ENCODE measurements at places on chromosomes 4 and X. TPM values are rescaled to one million over a fixed set of nuclear protein-coding genes. Genes with fewer than 3 reads are reported as not detected.

DNA sequence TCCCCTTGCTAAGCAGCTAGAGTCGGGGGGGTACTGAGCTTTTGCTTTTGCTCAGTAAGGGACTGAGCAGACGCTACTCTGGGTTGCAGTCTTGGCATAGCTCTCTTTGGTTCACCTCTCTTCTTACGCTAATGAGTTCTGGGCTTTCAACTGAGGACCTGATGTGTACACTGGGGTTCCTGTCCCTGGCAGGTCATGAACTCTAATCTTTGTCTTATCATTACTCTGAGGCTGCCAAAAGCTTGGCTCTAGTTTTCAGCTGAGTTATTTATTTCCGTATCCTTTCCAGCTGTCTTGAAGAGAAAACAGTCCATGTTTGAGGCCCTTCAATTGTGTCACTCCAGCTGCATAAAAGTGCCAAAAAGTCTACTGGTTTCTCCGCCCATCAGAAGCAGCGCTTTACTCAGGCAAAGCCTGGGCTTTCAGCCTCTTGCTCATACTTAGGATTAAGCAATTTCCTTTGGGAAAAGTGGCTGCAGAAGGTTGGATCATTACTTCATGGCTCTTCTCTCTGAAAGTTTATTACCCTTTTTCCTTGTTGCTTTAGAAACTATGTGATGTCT is 121.0 kb upstream of the STOX2 start:
- peak; percentile 63 for DNase-seq

DNA sequence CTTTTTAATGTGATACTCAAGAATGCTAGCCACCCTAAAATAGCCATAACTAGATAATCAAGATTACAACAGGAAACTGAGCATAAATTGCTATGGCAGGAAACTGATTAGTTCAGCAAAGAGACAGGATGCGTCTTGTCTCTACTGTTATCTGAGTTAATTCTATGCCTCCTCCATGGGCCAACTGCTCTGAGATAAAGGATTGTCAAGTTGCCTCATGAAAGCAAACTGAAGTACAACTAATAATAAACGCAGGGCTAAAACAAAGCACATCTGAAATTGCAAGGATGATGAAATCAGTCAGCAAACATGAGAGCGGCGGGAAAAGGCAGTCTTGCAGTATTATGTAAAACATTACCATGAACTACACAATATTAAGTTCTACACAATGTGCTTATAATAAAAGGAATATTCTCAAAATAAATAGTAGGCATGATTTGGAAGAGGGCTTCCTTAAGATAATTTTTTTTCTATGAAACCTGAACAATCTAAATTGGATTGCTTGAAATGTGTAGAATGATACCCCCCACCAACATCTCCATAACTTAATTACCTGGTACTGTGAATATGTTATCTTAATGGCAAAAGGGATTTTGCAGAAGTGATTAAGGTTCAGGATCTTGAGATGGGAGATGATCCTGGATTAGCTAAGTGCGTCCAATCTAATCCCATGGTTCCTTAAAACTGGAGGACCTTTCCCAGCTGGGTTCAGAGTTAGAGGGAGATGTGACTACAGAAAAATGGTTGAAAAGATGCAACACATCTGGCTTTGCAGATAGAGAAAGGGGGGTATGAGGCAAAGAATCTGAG is 65.9 kb downstream of the ANTXR2 start:
- DNase-seq: peak; percentile 88

GRCh38 chrX:134144231-134144630 is 92.8 kb upstream of the CCDC160 start:
- peak; percentile 1 for DNase-seq

GRCh38 chr4:110042545-110043517 is 130.1 kb downstream of the EGF start:
- DNase-seq: no peak

DNA sequence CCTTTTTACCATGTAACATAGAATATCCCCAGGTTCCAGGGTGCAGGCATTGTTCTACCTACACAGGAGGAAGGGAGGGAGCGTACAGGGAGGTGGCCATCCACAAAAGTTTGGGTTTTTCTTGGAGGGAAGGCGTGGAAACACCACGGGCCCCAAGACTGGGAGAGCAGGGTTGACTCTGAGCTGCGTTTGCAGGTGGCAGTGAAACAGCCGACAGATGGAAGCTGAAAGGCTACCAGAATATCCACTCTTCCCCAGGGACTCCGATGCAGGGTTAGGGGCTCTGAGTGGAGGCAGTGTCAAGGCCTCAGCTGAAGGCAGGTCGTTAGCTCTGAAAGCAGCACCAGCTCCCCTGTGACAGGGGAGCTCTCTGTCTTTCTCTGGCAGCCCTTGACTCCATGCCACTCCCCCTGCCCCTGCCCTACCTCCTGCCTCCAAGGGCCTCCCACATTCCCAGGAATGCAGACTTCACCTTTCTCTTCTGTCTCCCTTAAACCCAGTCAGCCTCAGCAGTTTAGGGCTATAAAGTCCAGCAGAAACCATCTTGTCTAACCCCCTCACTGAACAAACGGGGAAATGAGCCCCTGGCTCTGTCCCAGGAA is 14.0 kb upstream of the GLOD5 start:
- DNase-seq: no peak

DNA sequence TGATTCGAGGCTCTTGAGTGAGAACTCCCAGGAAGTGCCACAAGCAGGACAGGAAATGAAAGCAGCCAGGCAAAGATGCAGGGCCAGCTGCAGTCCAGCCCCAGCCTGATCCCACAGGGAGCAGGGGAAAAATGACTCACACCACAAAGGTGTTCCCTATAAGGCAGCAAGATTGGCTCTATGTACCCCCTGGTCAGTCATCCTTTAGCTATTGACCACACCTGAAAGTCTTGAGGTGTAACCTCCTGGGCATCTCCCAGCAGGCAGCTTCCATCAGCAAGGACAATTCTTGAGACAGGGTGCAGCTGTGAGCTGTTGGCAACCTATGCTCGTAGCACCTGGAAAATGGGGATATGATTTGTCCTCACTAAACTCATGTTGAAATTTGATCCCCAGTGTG is 27.9 kb upstream of the EXOC1L start:
- DNase-seq: no peak

DNA sequence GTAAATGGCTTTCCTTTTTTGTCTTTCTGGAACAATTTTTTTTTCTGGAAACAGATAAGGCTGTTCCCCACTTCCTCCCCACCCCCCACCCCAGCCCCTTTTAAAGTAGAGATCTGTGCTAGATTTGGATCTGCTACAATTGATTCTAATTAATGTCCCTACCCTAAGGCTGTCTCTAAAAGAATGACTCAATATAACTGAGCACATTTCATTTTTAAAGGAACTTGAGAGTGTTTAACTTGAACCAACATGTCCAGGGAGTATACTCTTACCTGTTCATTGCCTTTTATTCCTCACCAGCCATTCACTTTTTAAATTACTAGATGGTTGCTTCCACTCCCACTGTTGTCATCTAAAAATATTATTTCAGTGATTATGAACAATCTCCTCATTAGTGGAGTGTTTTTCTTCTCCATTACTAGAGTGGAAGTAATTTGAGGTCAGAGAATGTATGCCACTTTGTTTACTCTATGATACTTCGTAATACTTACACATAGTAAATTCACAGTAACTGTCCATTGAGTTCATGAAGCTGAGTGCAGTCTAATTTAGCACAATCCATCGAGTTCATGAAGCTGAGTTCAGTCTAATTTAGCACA is 14.1 kb upstream of the CNOT6L start:
- no peak for DNase-seq

DNA sequence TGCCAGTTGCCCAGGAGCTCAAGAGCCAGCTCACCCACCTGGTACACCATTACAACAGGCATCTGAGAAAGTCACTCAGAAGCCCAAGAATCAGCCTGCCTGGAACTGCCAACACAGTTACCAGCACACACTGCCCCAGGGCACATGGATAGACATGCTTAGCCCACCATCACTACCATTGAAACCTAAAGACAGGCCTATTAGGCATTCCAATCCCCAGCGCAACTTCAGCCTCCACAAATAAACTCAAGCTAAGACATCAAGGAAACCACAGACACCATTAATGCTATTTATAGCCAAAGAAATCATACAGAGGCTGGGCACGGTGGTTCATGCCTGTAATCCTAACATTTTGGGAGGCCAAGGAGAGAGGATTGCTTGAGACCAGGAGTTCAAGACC is 42.3 kb downstream of the ATRX start:
- DNase-seq: no peak

GRCh38 chrX:134684956-134685355 is 26.7 kb upstream of the PLAC1 start:
- DNase-seq: no peak

GRCh38 chrX:115553171-115553570 is 7.8 kb upstream of the PLS3 start:
- no peak for DNase-seq

GRCh38 chr4:159864337-159864736 is 761.5 kb downstream of the RAPGEF2 start:
- no peak for DNase-seq

- no peak for DNase-seq
Measured at GRCh38 chr4:154416190-154416547, 75.4 kb downstream of the DCHS2 start.

- DNase-seq: no peak
Measured at GRCh38 chr4:165785337-165785736, 87.7 kb upstream of the TLL1 start.

- DNase-seq: no peak
Measured at GRCh38 chr4:4923201-4923600, 63.7 kb downstream of the MSX1 start.

- peak; percentile 20 for DNase-seq
Measured at GRCh38 chr4:100907465-100908454, 389.9 kb upstream of the EMCN start.

GRCh38 chrX:30876367-30876766 is 12.7 kb downstream of the TAB3 start:
- DNase-seq: no peak

GRCh38 chr4:122914292-122914904 is 8.0 kb downstream of the NUDT6 start:
- DNase-seq: peak; percentile 79

DNA sequence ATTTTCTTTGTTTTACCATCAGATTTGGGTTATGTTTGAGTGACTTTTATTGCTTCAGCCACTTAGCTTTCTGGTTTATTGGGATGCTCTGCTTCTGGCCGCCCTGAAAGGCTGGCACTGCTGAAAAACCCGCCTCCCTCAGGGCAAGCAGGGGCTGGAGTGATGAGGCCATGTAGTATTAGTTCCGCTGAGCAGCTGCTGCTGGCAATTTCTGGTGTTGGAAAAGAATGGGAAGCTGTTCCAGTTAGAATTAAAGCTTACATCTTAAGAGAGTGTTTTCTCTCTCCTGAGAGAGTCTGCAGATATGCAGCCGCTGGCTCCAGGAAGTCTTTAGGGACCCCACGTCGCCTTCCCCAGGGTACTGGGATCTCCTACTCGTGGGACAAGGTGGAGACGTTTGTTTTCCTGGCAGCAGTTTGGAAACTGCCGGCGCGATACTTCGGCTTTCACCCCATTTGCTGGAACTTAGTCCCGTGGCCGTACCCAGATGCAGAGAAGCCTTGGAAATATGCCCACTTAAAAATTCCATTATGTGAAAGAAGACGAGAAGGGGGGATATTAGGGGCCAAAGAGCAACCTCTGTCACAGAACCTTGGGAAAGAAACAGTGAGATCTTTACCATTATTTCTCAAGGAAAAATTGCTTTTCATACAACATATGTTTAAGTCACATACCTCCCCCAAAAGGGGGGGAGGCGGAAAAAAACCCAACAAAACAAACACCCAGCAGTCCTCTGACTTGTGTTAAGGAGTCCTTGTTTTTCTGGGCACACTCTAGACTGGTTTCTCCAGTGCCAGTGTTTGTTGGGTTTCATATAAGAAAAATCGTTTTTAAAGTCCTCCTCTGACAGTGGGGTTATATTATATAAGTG is 72.6 kb downstream of the TMEM131L start:
- peak; percentile 49 for DNase-seq

DNA sequence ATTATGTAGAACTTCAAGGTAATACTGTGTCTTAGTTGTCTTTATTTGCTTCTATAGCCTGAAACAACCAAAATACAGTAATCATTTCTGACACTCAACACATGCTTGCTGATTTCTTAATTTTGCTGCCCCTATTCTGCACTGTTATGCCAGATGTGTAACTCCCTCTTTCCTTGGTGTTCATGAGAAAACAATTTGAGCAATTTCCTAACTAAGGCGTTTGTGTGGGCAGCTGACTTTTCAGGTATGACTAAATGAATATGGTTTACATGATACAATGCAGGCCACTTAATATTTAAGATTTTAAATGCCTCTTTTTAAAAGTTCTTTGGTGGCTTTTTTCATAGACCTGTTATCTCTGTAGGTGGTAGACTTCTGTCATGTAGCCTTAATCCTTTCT is 46.1 kb upstream of the CENPE start:
- peak; percentile 4 for DNase-seq

GRCh38 chr4:184019667-184020623 is 114.8 kb downstream of the STOX2 start:
- DNase-seq: no peak

DNA sequence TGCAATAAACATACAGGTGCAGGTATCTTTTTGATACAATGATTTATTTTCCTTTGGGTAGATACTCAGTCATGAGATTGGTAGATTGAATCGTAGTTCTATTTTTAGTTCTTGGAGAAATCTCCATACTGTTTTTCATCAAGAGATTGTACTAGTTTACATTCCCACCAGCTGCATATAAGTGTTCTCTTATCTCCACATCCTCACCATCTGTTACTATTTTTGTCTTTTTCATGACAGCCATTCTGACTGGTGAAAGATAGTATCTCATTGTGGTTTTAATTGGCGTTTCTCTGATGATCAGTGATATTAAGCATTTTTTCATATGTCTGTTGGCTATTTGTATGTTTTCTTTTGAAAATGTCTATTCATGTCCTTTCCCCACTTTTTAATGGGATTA is 202.2 kb downstream of the RAPGEF2 start:
- DNase-seq: no peak

DNA sequence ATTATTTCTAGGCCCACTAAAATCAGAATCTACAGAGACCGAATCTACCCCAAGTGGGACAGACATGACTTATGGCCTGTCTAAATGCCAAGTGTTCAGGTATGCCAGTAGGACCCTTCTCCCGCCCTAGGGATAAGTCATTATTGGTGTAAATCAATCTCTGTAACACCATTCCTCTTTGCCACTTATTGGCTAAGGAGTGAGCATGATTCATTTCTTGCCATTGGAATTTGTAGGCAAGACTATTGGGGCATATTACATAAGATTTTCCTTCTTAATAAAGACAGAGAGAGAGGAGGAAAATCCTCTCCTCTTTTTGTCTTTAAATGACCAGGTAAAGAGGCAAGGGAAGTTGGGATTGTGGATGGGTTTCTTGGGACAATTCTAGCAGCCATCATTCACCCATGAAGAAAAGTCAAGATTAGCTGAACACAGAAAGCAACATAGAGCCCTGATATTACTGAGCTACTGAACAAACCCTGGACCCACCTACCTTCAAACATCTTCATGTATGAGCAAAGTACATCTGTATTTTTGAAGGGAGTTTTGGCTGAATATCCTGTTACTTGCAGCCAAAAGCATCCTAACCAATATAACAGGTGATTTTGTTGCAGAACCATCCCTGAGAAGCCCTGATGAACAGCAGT is 2.6 kb downstream of the SLC9B2 start:
- peak; percentile 33 for DNase-seq

Gene YTHDC1
- total RNA-seq: 39.3 TPM

Gene BMX
- 0.90 TPM for total RNA-seq

Gene AASDH
- total RNA-seq: 16.9 TPM

Gene XIAP
- 23.8 TPM for total RNA-seq

Gene UNC5C
- 2.2 TPM for total RNA-seq

Gene MAN2B2
- 17.3 TPM for total RNA-seq

Gene PNMA6A
- total RNA-seq: 1.3 TPM

Gene HMX1
- not detected for total RNA-seq

Gene MBTPS2
- total RNA-seq: 4.6 TPM

Gene CXCR3
- total RNA-seq: not detected

All from fibroblast of the aortic adventitia (primary cell).